ENCODE measurements at places on chromosomes 4 and X.
A peak's percentile ranks its signal among the peaks of the same experiment; 100 is the strongest.

DNA sequence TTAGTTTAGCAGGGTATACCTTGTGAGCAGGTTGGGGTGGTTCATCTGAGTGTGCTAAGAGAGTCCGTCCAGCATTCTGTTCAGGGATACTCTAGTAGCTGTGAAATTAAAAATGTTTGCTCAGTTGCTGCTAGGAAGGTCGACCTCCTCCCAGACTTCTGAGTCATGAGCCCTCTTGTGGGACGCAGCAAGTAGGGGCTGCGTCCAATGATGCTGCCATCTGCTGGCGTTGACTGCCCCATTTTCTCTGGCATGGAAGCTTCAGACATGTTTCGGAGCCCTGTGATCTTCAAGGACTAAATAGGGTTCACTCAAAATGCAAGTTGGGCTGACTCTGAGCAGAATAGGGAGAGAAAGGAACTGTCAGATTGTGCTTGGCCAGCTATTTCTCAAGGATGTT, 201.0 kb upstream of the ARSJ start:
- peak; percentile 20 for DNase-seq

- DNase-seq, result no peak
These were observed 55.6 kb downstream of the SORCS2 start for GRCh38 chr4:7247946-7248345.

DNA sequence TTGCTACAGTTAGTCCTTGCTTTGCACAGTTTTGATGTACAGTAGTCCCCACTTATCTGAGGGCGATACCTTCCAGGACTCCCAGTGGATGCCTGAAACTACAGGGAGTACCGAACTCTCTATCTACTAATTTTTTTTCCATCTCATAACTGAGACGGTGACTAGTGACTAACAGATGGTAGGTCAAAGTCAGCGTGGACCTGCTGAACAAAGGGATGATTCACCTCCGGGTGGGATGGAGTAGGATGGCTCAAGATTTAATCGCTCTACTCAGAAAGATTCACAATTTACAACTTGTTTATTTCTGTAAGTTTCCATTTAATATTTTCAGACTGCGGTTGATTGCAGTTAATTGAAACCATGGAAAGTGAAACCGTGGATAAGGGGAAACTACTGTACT, 655.8 kb downstream of the ZNF674 start:
- DNase-seq, result no peak

GRCh38 chrX:86051741-86052140, 4.4 kb upstream of the CHM start:
- DNase-seq, result no peak

GRCh38 chr4:88110826-88111225, 47.6 kb downstream of the ABCG2 start:
- peak; percentile 88 for DNase-seq

DNA sequence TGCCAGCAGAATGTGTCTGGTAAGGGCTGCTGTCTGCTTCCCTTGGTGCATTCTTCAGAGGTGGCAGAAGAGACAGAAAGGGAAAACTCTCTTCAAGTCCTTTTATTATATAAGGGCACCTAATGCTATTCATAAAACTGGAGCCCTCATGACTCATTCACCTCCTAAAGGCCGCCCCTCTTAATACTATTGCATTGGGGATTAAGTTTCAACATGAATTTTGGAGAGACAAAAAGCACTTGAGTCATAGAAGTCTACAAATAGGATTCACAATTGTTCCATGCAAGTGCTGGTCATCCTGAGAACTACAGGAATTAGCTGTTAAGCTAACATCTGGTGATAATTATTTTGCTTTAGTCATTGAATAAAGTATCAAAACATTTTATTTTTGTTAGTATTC, 349.5 kb downstream of the HS3ST1 start:
- no peak for DNase-seq

DNA sequence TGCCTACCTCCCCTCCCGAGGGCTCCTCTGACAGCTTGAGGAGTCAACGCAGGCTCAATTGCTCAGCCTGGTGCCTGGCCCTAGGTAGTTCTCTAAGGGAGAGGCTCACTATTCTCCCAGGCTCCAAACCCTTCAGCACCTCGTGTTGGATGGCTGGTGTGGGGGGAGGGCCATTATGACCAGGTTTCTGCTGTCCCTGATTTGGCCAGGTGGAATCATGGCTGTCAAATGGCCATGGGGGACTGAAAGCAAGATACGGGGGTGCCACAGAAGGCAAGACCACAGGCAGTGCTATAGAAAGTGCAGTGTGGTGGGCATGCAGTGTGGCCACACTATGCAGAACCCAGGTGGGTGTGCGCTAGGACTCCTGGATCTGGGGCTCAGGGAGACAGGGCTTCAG, 9.5 kb downstream of the PNMA6F start:
- no peak for DNase-seq

DNA sequence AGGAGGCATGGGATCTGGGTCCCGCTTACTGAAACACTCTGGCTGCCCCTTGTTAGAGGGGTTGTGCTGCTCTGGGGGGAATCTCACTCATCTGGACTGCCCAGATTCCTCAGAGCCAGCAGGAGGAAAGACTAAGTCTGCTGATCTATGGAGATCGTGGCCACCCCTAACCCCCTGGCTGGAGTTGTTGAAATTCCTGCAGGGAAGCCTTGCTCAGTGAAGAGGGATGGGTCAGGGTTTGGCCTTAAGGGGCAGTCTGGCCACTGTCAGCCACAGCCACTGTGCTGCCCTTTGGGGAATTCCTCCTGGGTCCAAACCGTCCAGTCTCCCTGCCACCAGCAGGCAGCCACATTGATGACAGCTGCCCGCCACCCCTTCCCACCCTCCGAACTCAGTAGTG, 362.0 kb upstream of the AMOT start:
- no peak for DNase-seq

GRCh38 chr4:147009875-147010274, 64.2 kb upstream of the TTC29 start:
- DNase-seq, result no peak

DNA sequence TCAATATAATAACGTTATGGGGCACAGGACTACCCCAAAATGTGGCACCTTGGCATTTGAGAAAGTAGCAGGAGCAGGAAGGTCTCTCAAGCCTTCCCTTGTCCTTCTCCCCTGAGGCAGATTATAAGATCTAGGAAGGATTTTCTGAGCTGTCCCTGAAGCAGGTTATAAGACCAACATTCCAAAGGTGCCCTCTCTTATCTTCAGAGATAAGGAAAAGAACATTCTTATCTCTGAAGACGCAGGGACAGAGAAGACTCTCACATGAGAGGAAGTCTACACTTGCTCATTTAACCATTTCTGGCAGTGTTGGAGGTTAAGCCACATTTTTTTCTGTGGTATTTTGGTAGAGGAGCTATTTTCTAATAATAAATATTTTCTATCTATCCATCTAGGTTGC, 437.9 kb upstream of the MAOA start:
- no peak for DNase-seq

DNA sequence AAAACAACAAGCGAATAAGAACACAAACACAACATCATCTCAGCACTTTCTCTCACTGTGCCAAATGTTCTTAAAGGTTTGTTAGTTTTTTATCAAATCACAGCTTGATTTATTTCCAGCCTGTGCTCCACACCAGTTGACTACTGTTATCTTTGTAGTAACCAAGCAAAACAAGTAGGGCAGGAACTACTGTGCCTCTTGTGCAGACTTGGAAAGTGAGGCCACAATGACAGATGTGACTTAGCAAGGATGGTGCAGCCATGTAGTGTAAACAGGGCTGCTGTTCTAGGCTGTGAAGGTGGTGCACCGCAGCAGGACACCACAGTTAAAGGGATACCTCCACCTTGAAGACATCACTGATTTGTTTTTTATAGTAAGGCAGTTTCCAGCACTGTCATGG, 170.0 kb downstream of the IL1RAPL1 start:
- no peak for DNase-seq

All from RPMI8226 (cell line).